CD8-positive, alpha-beta memory T cell (primary cell): ENCODE measurements at places on chromosomes 3 and 15.
A peak's percentile ranks its signal among the peaks of the same experiment; 100 is the strongest.

GRCh38 chr3:125186800-125187598 lies 25.5 kb downstream of the SLC12A8 start:
- no peaks in the 10 kb centered on the region for H3K36me3 ChIP-seq
- no peak overlapping the region for H3K4me3 ChIP-seq
- DNase-seq = no peak
- H3K27me3 ChIP-seq = no peaks in the 10 kb centered on the region
- no peaks in the 10 kb centered on the region for H3K4me1 ChIP-seq

DNA sequence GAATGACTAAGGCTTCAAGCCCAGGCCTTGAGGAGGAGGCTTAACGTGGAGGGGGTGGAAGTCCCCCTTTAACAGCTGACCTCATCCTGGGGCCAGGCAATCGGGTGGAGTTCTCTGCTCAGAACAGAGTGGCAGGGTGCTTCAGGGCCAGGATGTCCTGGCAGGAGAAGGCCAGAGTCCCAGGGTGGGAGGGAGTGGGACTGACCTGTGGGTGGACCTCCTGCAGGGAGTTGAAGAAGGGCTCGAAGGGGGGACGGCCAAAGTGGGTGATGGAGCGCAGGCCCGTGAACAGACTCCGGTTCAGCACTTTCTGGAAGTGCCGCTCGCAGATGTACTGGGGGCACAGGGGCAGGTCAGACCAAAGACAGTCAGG lies 19.6 kb downstream of the DUOX2 start:
- no peak for DNase-seq
- no peaks in the 10 kb centered on the region for H3K4me1 ChIP-seq
- H3K27ac ChIP-seq = no peak overlapping the region

- H3K36me3 ChIP-seq = no peaks in the 10 kb centered on the region
- DNase-seq = no peak
- H3K27ac ChIP-seq = no peak overlapping the region
- H3K4me1 ChIP-seq = no peaks in the 10 kb centered on the region
These were observed 58.8 kb downstream of the ITPR1 start for GRCh38 chr3:4551794-4552442.

DNA sequence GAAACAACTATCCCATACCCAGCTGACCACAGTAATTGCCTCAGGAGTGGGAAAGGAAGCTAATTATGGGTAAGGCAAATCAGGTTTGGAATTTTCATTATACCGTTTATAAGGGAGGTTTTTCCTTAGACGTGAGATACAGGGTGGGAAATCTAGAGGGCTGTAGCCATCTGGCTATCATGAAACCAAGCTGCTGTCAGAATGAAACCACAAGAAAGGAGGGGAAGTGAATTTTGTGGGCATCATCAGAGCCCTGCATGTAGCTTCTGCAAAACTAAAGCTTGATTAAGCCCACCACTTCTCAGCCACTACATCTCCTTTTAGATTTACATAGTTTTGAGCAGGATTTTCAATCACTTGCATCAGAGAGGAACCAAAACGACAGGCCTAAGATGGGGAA lies 893.5 kb downstream of the TUSC7 start:
- no peak overlapping the region for H3K27ac ChIP-seq
- H3K4me3 ChIP-seq = no peak overlapping the region
- H3K27me3 ChIP-seq = no peaks in the 10 kb centered on the region
- H3K36me3 ChIP-seq = no peaks in the 10 kb centered on the region
- no peak for DNase-seq

DNA sequence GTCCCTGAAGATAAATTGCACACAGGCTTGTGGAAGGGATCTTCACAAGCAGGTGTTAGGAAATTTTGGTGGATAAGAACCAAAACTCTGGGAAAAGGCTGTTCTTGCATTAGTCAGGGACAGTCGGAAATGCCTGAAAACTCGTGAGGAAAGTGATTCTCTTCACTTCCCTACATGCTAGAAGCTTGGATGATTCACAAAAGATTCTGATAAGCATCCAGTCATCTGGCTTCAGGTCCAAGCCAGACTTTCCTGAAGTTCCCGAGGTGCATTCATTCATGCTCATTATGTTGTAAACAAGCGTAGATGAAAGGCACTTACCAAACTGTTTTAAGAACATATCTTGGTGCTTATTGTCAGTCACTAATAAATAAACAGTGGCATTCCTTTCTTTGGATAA lies 1028.7 kb downstream of the NTRK3 start:
- H3K27ac ChIP-seq = no peak overlapping the region
- no peak overlapping the region for H3K4me3 ChIP-seq
- no peaks in the 10 kb centered on the region for H3K27me3 ChIP-seq

DNA sequence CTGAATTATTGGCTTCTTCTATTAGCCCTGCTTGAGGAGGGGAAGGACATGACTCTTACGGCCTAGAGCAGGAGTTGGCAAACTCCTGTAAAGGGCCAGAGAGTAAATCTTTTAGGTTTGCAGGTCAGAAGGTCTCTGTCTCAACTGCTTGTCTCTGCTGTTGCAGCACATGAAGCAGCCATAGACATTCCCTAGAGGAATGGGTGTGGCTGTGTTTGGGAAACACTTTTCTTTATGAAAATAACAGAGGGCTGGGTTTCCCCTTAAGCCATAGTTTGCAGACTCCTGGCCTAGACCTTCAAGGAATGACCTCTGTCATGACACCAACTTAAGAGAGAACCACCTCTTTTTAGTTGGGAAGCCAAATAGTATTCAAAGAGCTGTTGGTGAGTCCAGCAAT lies 10.3 kb downstream of the TRAK1 start:
- H3K27me3 ChIP-seq = no peaks in the 10 kb centered on the region
- H3K36me3 ChIP-seq = no peaks in the 10 kb centered on the region
- no peaks in the 10 kb centered on the region for H3K4me1 ChIP-seq

- H3K4me3 ChIP-seq = no peak overlapping the region
- no peaks in the 10 kb centered on the region for H3K27me3 ChIP-seq
- DNase-seq = no peak
- H3K4me1 ChIP-seq = no peaks in the 10 kb centered on the region
- H3K27ac ChIP-seq = no peak overlapping the region
These were observed 26.1 kb upstream of the MGA start for GRCh38 chr15:41634072-41634626.

DNA sequence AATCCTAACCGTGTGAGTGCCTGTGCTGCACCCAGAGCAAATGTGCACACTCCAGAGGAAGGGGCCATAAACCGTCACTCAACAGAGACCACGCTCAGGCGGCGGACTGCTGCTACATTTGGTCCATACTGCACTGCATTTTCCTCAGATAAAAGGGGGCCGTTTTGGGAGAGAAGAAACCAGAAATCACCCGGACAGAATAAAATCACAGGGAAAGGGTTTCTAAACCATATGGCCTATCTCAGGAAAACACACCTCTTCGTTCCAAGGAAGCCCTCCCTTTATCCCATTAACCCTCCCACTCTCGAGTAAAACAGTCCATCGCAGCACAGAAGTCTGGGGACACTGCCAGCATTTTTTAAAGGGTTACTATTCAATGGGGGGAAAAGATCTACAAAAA lies 7.6 kb downstream of the IL17RD start:
- no peaks in the 10 kb centered on the region for H3K36me3 ChIP-seq
- no peak for DNase-seq
- H3K4me3 ChIP-seq = no peak overlapping the region
- H3K27ac ChIP-seq = no peak overlapping the region
- no peaks in the 10 kb centered on the region for H3K27me3 ChIP-seq
- H3K4me1 ChIP-seq = peaks cover 8% of the 10 kb centered on the region

DNA sequence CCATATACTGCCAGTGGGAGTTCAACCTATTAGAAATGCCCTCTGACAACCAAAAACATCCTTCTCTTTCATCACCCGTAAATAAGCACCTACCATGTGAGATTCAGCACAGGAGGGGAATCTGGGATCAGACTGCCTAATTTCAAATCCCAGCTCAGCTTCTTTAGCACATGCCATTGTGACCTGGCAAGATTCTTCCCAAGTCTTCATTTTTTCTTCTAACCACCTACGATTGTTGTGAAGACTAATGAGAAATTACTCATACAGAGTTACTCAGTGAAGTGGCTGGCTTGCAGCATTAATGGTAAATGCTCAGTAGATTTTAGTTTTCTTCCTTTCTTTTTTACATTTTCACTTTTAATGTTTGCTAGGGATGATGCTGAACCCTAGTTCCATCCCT lies 176.7 kb downstream of the PDZRN3 start:
- H3K4me1 ChIP-seq = no peaks in the 10 kb centered on the region
- no peak overlapping the region for H3K27ac ChIP-seq
- H3K4me3 ChIP-seq = no peak overlapping the region
- no peaks in the 10 kb centered on the region for H3K36me3 ChIP-seq
- DNase-seq = no peak

- no peaks in the 10 kb centered on the region for H3K4me1 ChIP-seq
- H3K27ac ChIP-seq = no peak overlapping the region
- H3K36me3 ChIP-seq = no peaks in the 10 kb centered on the region
- H3K4me3 ChIP-seq = no peak overlapping the region
- H3K27me3 ChIP-seq = no peaks in the 10 kb centered on the region
- DNase-seq = no peak
These were observed 1031.8 kb upstream of the NR2F2 start for GRCh38 chr15:95298729-95299128.

DNA sequence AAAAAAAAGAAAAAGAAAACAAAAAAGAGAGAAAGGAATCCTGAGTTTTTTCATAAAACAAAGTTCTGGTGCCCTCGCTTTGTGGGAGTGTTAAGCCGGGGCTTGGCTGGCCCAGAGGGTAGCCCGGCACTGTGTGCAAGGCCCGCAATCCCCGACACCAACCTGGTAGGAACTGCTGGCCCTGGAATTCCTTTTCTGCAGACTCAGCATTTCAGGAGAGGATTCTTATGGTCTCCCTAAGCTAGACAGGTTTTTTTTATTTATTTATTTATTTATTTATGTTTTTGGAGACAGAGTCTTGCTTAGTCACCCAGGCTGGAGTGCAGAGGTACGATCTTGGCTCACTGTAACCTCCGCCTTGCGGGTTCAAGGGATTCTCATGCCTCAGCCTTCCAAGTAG lies 238.8 kb downstream of the PDCD6IP start:
- no peak for DNase-seq
- no peaks in the 10 kb centered on the region for H3K36me3 ChIP-seq
- H3K27ac ChIP-seq = no peak overlapping the region
- H3K4me3 ChIP-seq = no peak overlapping the region
- no peaks in the 10 kb centered on the region for H3K4me1 ChIP-seq
- no peaks in the 10 kb centered on the region for H3K27me3 ChIP-seq

GRCh38 chr3:8595695-8596115 lies 48.9 kb downstream of the SSUH2 start:
- no peak overlapping the region for H3K27ac ChIP-seq
- DNase-seq = no peak
- no peak overlapping the region for H3K4me3 ChIP-seq
- no peaks in the 10 kb centered on the region for H3K27me3 ChIP-seq
- H3K4me1 ChIP-seq = no peaks in the 10 kb centered on the region

DNA sequence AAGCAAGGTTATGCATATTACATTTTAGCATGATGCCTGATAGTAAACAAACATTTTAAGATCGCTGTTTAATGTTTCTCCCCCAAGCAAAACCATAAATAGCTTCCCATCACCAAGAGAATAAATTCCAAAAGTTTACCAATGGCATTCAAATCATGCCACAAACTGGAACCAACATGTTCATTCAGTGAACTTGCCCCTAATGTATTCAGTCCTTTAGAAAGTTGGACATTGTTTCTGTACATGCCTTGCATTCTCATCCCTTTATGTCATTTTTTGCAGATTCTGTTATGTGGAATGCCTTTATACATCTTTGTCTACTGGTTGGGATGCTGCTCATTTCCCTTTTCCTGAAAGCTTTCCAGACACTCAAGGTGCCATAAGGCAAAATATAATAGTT lies 105.5 kb downstream of the PYDC2 start:
- DNase-seq = no peak
- no peaks in the 10 kb centered on the region for H3K27me3 ChIP-seq
- no peak overlapping the region for H3K4me3 ChIP-seq
- no peaks in the 10 kb centered on the region for H3K36me3 ChIP-seq
- H3K27ac ChIP-seq = no peak overlapping the region

GRCh38 chr3:40925231-40925630 lies 274.1 kb upstream of the CTNNB1 start:
- no peaks in the 10 kb centered on the region for H3K36me3 ChIP-seq
- DNase-seq = no peak
- no peaks in the 10 kb centered on the region for H3K27me3 ChIP-seq
- H3K4me3 ChIP-seq = no peak overlapping the region
- no peak overlapping the region for H3K27ac ChIP-seq

DNA sequence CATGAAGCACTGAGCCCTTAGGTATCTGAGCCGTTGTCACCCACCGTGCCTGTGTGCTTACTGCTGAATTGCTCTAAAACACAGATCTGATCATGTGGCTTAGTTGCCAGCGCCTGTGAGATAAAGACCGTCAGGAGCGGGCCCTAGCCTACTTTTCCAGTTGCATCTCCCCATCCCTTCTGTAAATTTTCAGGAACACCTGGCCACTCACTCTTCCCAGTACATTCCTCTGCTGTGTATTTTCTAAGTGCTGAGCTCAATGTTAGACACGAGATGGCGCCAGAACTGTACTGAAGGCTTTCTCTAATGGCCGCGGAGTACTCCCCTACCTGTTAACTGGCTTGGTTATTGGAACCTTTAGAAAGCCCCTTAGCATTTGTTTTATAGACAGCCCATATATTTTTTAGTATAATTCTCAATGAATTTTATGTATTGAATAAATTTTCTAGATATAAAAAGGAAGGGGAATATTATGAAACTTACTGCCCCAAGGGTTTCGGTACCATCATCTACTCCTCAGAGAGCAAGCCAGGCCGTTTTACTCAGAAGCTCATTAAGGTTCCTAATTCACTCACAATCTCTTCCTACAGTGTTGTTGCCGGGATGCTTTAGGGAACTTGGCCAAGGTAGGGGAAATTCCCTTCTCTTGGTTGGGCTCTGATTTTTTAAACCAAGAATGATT lies 16.7 kb upstream of the WNT7A start:
- no peaks in the 10 kb centered on the region for H3K27me3 ChIP-seq
- H3K36me3 ChIP-seq = no peaks in the 10 kb centered on the region
- H3K4me1 ChIP-seq = peaks cover 19% of the 10 kb centered on the region
- H3K27ac ChIP-seq = peak overlapping the region; percentile 66
- DNase-seq = peak; percentile 55
- H3K4me3 ChIP-seq = peak overlapping the region; percentile 71

DNA sequence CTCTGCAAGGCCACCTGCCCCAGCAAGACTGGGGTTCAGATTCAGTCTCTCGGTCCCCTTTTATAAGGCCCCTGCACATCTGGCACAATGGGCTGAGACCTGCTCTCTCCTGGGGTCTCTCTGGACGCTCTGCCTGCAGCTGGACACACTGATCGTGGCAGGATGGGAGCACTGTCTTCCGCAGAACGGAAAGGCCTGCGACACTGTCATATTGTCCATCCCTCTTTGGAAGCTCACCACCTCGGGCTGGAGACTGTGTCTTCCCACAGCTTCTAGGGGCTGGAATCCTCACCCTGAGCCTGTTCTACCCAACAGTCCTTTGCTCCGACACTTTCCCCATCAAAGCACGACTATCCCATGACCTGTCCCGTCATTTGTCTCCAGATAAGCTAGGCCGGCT lies 11.5 kb upstream of the IGDCC4 start:
- H3K36me3 ChIP-seq = no peaks in the 10 kb centered on the region
- DNase-seq = no peak
- no peak overlapping the region for H3K27ac ChIP-seq
- no peaks in the 10 kb centered on the region for H3K27me3 ChIP-seq

DNA sequence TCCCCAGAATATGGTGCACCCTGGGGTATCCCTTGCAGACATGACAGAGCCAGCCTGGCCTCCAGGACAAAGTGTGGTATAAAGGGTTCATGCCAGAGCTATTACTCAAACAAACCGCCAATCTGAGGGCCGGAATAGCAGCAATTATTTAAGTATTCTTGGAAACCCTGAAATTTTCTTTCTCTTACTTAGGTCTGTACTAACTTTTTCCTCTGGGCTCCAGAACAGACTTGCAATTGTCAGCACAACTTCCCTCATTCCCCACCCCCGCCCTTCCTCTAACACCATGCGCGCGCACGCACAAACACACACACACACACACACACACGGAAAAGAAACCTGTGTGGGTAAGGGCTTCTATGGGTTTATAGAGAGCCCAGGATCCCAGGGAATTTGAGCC lies 56.3 kb downstream of the ISG20 start:
- no peaks in the 10 kb centered on the region for H3K27me3 ChIP-seq
- no peaks in the 10 kb centered on the region for H3K36me3 ChIP-seq
- no peak overlapping the region for H3K27ac ChIP-seq
